ENCODE measurements at places on chromosomes 3 and 15. TPM values are rescaled to one million over a fixed set of nuclear protein-coding genes. Genes with fewer than 3 reads are reported as not detected.
A peak's percentile ranks its signal among the peaks of the same experiment; 100 is the strongest.

The GOLGA8J gene
- not detected for total RNA-seq

- no peak for DNase-seq
These were observed 364.0 kb downstream of the ZIC1 start for GRCh38 chr3:147773116-147773630.

DNA sequence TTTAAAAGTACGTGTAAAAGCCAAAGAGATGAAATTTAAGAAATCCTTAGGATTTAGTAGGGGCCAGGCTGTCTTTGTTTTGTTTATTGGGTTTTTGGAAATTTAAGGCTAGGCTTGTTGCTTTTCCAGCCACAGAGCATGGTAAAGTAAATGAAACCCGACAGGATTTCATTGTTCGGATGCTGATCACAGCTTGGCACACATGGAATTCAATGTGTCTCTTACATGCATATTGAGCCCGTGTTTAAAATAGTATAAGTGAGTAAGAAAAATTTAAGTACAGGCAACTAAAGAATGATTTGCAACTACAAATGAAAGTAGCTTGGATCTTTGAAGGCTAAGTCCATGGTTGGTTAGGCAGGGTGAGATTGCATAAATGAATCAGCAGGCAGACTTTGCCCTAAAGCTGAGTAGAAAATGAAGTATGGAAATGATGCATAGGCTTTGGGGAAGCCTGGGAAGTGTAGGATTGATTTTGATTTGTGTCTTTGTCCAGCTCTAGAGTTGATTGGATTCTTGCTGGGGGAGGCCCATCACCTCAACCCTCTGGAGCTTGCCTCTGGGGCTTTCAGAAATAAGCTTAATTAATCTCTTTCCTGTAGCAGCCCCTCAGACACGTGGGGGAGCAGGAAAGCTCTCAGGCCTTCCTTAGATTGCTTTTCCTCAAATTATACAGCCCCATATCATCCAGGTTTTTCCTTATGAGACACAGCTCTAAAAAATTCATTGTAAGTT, 68.2 kb upstream of the ADAMTSL3 start:
- DNase-seq = no peak

GRCh38 chr15:83657549-83657948, 3.6 kb downstream of the ADAMTSL3 start:
- DNase-seq = peak; percentile 23

- DNase-seq = peak; percentile 28
These were observed 514.8 kb downstream of the MECOM start for GRCh38 chr3:169148448-169149348.

- no peak for DNase-seq
These were observed 21.8 kb downstream of the GREM1 start for GRCh38 chr15:32739522-32740063.

DNA sequence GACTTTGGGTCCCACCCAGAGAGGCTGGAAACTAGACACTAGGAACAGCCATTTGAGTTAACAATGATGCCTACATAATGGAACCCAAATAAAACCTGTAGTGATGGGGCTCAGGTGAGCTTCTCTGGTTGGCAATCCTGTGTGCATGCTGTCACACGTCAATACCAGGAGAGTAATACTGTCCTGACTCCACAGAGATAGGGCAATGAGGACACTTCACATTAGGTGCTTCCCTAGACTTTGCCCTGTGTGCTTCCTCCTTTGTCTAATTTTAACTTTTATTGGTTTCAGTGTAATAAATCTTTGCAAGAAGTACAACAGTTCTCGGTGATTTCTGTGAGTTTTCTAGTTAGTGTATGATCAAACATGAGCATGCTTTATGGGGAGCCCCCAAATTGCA, 281.8 kb upstream of the ARRDC4 start:
- DNase-seq = no peak

GRCh38 chr3:32880225-32880624, 62.4 kb downstream of the TRIM71 start:
- DNase-seq = no peak

GRCh38 chr3:42755681-42756578, 17.1 kb downstream of the CCDC13 start:
- peak; percentile 60 for DNase-seq

DNA sequence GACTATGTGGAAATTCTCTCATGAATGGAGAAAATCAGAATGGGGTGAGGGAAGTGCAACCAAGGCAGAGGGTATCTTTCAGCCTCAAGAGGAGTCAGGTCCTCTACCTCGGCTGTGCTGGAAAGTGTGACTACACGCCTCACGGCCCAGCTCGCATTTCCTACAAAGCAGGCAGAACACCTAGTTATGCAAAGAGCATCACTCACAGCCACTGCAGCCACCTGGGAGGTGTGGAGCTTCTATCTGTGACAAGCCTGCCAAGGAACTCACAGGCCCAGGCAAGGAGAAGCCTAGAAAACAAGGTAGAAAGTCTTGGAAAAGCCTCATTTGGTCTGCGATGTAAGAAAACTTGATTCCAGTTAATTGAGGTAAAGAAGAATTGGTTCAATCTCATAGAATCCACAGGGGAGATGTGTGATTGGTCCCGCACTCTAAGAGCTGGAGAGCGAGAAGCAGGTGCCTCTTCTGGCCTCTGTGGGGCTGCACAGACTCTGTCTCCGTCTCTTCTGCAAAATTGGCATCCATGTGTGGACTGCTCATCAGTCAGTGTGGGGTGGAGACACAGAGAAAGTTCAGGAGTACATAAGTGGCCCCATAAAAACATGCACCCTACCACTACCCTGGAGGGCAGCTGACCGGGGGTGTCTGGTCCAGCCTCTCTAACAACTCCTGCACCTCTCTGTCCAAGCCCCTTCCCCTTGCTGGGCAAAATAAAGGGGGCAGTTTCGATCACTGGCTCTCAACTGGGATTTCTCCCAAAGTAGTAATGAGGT, 76.8 kb downstream of the TAMM41 start:
- DNase-seq = no peak

DNA sequence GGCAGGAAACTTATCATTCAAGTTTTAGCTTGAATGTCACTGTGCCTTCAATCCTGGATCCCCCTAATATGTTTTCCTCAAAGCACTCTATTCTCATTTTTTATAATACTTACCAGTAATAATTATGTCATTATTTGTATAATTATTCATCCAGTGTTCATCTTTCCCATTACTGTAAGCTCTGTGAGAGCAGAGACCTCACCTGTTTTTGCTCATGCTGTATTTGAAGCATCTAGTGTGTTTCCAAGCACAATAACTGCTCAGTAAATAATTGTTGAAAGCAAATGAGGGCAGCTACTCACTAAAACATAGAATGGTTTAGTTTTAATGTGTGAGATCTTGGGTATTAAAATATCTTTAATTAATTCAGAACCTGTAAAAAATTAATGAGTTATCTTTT, 36.9 kb upstream of the KPNA4 start:
- DNase-seq = no peak

The GP5 gene
- total RNA-seq = not detected

DNA sequence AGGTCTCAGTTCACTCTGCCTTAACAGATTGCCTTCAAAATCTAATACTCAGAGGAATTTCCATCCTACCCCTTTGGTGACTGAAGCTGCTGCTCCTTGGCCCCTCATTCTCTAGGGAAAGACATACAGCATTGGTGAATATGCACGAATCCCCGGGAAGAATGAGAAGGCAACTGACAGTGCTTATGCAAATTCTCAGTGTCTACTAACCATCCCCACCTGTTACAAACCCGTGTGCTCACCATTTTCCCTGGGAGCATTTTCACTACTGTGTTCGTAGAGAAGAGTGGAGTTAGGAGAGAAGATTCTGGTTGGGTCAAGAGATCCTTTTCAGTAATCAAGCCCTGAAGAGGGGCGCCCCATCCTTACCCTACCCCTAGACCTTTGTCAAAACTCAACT, 37.7 kb downstream of the SYNM start:
- DNase-seq = no peak

DNA sequence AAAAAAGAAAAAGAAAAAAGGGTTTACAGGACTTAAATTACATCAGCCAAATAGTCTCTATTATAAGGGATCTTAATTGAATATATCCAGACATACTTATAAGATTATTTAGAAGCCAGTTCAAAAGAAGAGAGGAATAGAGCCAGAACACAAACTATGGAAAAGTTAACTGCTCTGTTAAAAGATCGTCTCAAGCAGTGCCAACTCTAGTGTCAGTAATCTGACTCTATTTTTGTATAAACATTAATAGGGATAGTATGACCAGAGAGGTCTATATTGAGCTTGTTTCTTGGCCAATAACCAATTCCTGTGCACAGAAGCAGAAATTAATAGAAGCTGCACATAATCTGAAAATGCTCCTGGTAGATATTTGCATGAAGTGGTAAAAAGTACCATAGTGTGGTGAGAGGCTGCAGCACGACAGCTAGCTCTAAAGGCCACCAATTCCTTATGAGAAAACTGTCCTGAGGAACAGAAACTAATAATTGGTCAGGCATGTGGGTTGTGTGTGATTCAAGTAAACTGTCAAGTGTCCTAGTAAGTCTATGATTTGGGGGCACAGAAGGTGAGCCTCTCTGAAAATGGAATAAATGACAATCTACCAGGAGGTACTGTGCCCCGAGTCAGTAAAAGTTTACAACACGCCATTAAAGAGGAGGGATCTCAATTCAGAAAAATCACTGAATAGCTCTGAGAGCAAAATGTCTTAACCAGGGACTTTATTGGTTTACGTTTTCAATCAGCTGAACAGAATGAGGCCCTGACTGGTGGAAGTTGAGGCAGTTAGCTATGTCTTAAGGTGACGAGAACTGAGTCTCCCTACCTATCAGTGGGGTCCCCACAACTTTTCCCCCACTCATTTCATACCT, 51.5 kb upstream of the NANOGP8 start:
- DNase-seq = no peak

The KCNAB1 gene
- total RNA-seq = 0.40 TPM

GRCh38 chr3:187957165-187957581, 196.8 kb upstream of the LPP start:
- no peak for DNase-seq

GRCh38 chr15:75193272-75193671, 8.4 kb upstream of the C15orf39 start:
- DNase-seq = no peak

DNA sequence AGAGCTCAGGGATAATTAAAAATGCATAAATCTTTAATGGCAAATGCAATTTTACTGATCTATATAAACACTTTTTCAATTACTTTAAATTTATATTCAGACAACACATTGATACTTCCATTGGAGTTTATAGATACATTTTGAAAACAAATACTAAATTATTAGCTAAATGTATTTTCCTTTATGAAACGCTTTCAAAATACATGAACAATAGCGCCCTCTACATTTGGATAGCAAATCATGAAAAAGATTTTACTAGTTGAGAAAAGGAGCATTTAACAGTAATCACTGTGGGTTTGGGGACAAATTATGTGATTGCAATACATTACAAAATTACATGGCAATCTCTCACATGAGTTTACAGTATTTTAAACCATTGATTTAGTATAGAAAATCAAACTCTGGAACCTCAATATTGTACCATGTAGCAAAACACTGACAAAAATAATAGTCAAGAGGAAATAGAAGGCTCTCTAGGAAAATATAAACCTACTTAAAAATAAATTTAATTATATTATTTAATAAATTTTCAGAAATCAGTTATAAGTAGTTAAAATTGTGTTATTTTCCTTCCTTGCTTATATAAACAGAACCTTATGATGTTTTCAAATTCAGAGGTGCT, 207.9 kb downstream of the ZIC1 start:
- no peak for DNase-seq

The INSYN1 gene
- total RNA-seq = not detected

GRCh38 chr3:196332168-196332567, 6.0 kb downstream of the TM4SF19 start:
- no peak for DNase-seq

GRCh38 chr3:142500211-142500610, 52.4 kb upstream of the XRN1 start:
- no peak for DNase-seq

DNA sequence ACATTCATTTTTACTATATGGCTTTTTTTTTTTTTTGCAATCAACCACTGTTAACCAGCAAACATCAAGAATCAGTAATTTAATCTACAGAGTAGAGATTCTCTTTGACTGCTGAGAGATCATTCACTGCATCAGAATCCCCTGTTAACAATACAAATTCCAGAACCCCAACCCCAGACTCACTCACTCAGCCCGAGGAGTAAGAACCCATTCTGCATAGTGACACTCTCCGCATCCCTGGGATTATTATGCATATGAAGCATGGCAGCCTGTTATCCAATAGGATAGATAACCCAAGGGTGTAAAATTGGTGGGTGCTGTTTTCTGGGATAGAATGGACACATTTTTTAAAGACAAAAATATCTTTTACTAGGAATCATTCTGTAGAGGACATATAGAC, 76.3 kb upstream of the CCDC39 start:
- DNase-seq = no peak

DNA sequence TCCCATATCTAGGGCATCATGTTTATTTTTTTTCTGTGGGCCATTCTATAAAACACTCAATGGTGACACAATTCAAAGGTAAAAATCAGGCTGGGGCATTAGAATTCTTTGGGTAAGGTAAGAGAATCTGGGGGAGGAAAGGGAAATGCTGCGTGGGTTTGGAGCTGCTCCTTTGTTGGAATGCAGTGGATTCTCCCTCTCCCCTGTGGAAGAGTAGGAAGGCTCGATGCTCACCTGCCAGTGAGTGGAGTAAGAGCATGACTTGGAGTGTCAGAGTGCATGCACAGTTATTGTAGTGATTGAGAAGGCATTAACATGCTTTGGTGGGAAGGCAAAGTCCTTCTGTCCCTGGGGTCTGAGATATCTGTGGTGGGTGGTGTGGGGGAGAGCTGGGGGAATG, 280.0 kb downstream of the PDCD6IP start:
- DNase-seq = no peak

GRCh38 chr15:47294765-47295259, 422.5 kb upstream of the SEMA6D start:
- no peak for DNase-seq

DNA sequence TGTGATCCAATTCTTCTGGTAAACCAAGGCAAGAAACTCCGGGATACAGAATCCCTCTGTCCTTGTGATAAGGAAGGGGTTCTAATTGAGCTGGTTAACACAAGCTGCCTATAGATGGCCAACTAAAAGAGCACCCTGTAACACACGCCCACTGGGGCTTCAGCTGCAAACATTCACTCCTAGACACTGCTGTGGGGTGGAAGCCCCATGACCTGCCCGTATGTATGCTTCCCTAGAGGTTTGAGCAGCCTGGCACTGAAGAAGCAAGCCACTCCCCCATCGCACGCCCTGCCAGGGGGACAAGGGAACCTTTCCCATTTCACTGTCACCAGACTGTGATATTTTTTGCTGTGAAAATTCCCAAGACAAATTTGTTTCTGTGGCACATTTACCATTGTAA, 516.9 kb upstream of the GOLIM4 start:
- no peak for DNase-seq

- no peak for DNase-seq
These were observed 128.4 kb downstream of the FAM174B start for GRCh38 chr15:92527197-92527596.

- no peak for DNase-seq
These were observed 47.4 kb downstream of the DZIP1L start for GRCh38 chr3:138068046-138068445.

DNA sequence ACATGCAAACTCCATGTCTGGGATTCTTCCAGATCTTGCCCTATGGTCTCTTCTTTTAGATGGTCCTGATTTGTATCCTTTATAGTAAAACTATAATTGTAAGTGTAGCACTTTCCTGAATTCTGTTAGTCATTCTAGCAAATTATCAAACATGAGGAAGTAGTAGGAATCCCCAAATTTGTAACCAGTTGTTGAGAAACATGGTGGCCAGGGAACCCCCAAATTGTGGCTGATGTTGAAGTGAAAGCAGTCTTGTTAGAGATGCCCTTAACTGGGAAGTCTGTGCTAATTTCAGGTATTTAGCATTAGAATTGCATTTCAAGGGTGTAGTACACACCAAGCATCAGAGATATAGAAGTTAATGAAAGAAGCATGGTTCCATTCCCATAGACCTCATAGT, 180.4 kb upstream of the STT3B start:
- no peak for DNase-seq

Data from K562 (cell line).